Pulmonary artery endothelial cell (primary cell): ENCODE measurements at places on chromosomes 13 and 19. TPM values are rescaled to one million over a fixed set of nuclear protein-coding genes. Genes with fewer than 3 reads are reported as not detected.

Gene CCDC122
- total RNA-seq, result 1.8 and 4.2 TPM in 2 replicates

Gene ZNF442
- total RNA-seq, result 0.92 and 2.8 TPM in 2 replicates

Gene CYP2F1
- not detected in 2 replicates for total RNA-seq

DNA sequence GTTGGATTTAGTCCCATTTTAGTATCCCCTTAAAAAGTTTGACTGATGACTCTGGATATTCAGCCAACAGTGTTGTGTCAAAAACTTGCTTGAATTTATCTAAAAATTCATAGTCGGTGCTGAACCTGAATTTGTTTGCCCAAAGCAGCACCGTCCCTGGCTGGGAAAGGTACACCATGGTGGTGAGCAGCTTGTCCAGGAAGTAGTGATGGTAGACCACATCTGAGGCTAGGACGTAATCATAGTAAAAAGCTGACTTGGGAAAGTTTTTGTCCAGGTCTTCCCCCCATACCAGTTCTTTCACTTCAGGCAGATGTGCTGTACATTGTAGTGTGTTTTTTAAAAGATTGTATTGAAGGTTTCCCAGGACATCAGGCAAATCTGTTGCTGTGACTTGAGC lies 8.8 kb downstream of the METTL21C start:
- DNase-seq, result no peak

GRCh38 chr19:41376241-41376997 lies at the start of gene TMEM91:
Gene TMEM91, plus strand, starts transcription at chr19:41376533. Its CDS starts 1,777 bp downstream, at chr19:41378310.
- DNase-seq, result no peak

GRCh38 chr19:39183104-39183503 lies 13.7 kb upstream of the NCCRP1 start:
- no peak for DNase-seq

DNA sequence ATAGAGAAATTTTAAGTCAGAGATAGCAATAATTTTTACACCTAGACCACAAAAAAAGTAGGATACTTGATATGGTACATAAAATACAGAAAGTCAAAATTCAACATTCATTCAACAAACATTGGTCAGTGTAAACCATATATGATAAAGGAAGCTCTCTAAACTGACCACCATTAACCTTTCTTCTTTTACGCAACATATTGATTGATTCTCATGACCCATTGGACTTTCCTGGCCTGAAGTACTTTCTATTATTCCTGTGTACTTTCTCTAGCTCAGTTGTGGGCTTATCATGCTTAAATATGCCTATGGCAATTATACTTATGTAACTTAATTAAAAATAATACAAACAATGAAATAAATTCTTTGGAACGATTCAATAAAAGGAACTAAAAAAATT lies 10.7 kb downstream of the PIBF1 start:
- DNase-seq, result no peak

DNA sequence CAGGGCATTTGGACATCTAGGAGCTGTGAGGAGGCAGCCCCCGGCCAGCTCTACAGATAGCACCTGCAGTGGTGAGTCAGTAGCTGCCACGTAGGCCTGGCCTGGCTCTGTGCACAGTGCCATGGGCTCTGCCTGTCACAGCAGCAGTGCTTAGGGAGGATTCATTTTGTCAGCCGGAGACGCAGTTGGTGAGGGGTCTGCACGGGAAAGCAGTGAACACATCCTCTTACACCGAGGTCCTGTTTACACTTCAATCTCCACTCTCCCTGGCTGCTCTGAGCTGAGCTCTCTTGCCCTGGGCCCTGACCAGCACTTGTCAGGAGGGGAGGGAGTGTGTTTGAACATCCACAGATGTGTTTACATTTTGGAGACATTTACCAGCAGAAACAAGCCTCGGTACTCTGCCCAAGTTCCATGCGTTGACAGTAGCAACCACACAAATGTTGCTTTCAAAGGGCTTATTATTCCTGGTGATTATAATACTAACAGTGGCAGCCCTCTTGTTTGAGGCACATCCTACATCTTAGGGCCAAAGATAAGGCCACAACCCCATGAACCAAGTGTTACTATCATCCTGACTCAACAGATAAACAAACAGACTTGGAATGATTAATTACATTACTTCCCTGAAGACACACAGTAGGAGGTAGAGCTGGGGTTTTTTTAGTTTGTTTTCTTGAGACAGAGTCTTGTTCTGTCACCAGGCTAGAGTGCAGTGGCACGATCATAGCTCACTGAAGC lies 148.9 kb downstream of the USP12 start:
- DNase-seq, result no peak

- DNase-seq, result no peak
Observed at GRCh38 chr13:61094865-61095264, 320.8 kb downstream of the PCDH20 start.

GRCh38 chr13:63297163-63297562 lies 1881.5 kb upstream of the PCDH20 start:
- DNase-seq, result no peak
